NCI-H1417 treated with DMSO at 0.1 percent for 48 hours (cell line): ENCODE measurements at places on chromosomes 3 and 15.

DNA sequence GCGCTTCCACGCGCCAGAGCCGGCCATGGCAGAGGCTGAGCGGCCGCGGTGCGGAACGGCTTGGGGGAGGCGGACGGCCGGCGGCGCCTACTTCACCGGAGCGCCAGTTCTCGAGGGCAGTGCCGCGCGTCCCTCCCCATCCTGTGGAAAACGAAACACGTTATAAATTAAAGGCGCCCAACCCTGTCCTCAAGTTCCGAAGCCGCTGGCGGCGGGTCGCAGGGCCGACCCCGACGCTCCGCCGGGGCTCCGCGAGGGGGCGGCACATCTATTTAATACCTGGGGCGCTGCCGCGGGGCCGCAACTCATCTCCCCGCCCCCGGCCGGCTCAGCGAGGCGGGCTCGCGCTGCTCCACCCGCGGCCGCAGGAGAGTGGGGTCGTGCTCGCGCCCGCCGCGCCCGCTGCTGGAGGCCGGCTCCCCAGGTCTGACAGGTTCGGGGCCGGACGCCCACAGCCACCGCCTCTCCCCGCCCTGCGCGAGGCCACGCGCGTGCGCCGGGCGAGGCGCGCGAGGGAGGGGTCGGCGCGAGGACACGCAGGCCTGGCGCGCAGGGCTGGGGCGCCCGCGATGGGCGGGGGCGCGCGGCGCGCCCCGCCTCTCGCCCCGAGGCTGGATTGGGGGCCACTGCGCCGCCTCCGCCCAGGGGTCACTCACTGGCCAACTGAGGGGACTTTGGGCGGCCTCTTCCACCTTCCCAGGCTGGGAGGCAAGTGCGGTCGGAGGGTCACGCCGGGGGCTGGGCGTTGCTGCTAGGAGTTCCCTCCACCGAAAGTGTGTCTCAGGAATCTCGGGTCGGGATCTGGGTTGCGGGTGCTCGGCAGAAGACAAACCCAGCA lies at the start of gene SLC30A4:
TSS of gene SLC30A4 (minus strand) at position 428 of the 838 bp plus-strand sequence. CDS start at position 27, 401 bp downstream.
- no peak for DNase-seq

GRCh38 chr15:34336991-34337556 lies 507 bp downstream of the SLC12A6 start:
- DNase-seq = no peak

- no peak for DNase-seq
Measured at GRCh38 chr3:31937225-31937624, 43.8 kb downstream of the OSBPL10 start.

DNA sequence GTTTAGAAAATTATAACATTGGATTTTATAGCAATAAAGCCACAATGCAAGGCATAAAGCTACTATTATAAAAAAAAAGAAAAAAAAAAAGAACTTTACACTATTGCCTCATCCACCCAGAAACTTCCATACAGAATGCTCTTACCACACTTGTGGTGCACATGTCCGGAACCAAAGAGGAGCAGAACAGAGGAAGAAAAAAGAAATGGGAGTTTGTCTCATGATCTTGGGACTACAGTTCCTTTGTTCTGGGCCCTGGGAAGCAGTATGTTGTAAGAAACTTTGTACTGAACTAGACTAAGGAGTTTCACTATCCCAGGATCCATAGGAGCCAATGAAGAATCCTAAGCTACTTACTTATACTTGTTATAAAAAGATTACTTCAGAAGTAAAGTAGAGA lies 36.1 kb downstream of the FMN1 start:
- no peak for DNase-seq
